ENCODE measurements at places on chromosomes 1 and 21. TPM values are rescaled to one million over a fixed set of nuclear protein-coding genes. Genes with fewer than 3 reads are reported as not detected.

DNA sequence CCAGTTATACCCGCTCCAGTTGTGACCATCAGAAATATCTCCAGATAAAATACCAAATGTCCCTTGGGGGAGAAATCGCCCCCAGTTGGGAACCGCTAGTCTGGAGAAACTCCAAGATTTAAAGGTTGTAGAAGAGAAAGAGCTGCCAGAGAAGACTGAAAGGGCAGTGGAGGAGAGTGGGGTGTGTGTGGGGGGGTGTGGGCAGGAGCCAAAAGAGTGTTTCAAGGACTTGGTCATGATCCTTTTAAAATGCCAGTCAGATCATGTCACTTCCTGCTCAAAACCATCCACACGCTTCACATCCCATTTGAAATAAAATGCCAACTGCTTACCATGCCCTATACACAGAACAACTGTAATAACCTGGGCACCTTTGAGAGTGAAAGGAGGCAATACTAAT, 3.4 kb upstream of the HEYL start:
- no peak for DNase-seq
- no peaks in the 10 kb centered on the region for H3K36me3 ChIP-seq
- peaks cover 9% of the 10 kb centered on the region for H3K4me1 ChIP-seq

DNA sequence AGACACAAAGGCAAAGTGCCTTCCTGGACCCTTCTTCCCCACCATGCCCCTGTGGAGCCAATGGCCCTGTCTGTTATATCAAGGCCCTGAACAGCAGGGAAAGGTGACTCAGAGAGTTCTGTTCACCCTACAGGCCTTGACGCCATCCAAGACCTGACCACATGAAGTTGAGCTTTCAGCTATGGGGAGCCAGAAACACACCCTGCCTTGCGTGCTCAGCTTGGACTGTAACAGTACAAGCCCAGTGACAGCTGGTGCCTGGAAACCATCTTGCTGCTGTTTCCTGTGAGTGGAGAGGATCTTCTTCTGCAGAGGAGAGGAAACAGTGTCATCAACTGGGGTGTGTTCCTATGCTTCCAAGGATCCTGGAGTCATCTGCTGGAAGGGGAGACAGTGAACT, 165.0 kb upstream of the IRF2BP2 start:
- peaks cover 26% of the 10 kb centered on the region for H3K27me3 ChIP-seq
- H3K4me3 ChIP-seq, result no peak overlapping the region
- DNase-seq, result no peak
- peaks cover 26% of the 10 kb centered on the region for H3K4me1 ChIP-seq
- H3K27ac ChIP-seq, result no peak overlapping the region

GRCh38 chr1:159079525-159079924, 3.0 kb upstream of the AIM2 start:
- no peak for DNase-seq
- no peak overlapping the region for H3K27ac ChIP-seq
- no peak overlapping the region for H3K4me3 ChIP-seq
- H3K27me3 ChIP-seq, result no peaks in the 10 kb centered on the region
- H3K4me1 ChIP-seq, result peaks cover 7% of the 10 kb centered on the region
- H3K36me3 ChIP-seq, result no peaks in the 10 kb centered on the region

- no peaks in the 10 kb centered on the region for H3K27me3 ChIP-seq
- no peak overlapping the region for H3K27ac ChIP-seq
- H3K4me1 ChIP-seq, result no peaks in the 10 kb centered on the region
Observed at GRCh38 chr1:81377406-81377805, 423.3 kb upstream of the ADGRL2 start.

GRCh38 chr1:15504436-15504835, 19.6 kb downstream of the CASP9 start:
- H3K27me3 ChIP-seq, result no peaks in the 10 kb centered on the region
- peaks cover 44% of the 10 kb centered on the region for H3K36me3 ChIP-seq
- no peaks in the 10 kb centered on the region for H3K4me1 ChIP-seq

CCDC27 gene
- not detected for total RNA-seq

DNA sequence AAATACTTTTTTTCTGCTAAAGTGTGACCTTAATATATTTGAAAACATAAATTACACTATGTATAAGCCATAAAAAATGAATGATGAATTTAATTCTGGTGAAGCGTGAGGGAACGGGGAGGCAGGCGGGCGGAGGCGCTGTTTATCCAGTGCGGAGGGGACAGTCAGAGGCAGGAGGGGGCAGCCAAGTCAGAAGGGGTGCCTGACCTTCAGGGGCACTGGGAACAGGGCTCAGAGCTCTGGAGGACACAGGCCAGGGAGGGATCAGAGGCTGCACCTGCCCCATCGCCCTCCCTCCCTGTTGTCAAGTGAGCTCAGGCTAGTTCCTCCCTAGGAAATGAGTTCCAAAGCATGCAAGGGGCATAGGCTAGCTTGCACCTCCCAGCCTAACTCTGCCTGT, 82.0 kb upstream of the CASZ1 start:
- H3K4me3 ChIP-seq, result no peak overlapping the region
- no peak for DNase-seq
- H3K27ac ChIP-seq, result no peak overlapping the region
- peaks cover 2% of the 10 kb centered on the region for H3K27me3 ChIP-seq
- H3K36me3 ChIP-seq, result no peaks in the 10 kb centered on the region
